ENCODE measurements at places on chromosomes 11 and 22.

- H3K27me3 ChIP-seq = no peaks in the 10 kb centered on the region
- H3K4me3 ChIP-seq = no peak overlapping the region
- no peaks in the 10 kb centered on the region for H3K4me1 ChIP-seq
Observed at GRCh38 chr22:31991102-31991839, 46.9 kb downstream of the YWHAH start.

GRCh38 chr11:12436266-12436665 lies 58.9 kb downstream of the PARVA start:
- H3K36me3 ChIP-seq = no peaks in the 10 kb centered on the region
- no peak overlapping the region for H3K27ac ChIP-seq
- peaks cover under 1% of the 10 kb centered on the region for H3K4me1 ChIP-seq
- no peak overlapping the region for H3K4me3 ChIP-seq

GRCh38 chr22:47195484-47196165 lies 433.2 kb downstream of the TBC1D22A start:
- peak; percentile 86 for DNase-seq
- no peaks in the 10 kb centered on the region for H3K27me3 ChIP-seq
- H3K27ac ChIP-seq = no peak overlapping the region
- no peak overlapping the region for H3K4me3 ChIP-seq

- H3K27me3 ChIP-seq = no peaks in the 10 kb centered on the region
- no peak overlapping the region for H3K27ac ChIP-seq
- H3K36me3 ChIP-seq = no peaks in the 10 kb centered on the region
- H3K4me3 ChIP-seq = no peak overlapping the region
Observed at GRCh38 chr11:79220171-79220570, 220.7 kb downstream of the TENM4 start.

DNA sequence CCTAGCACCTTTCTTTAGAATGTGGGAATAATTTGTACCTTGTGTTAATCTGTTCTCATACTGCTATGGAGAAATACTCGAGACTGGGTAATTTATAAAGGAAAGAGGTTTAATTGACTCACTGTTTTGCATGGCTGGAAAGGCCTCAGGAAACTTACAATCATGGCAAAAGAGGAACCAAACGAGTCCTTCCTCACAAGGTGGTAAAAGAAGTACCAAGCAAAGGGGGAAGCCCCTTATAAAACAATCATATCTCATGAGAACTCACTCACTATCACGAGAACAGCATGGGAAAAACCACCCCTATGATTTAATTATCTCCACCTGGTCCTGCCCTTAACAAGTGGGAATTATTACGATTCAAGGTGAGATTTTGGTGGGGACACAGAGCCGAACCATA lies 127.1 kb upstream of the ANO3 start:
- no peaks in the 10 kb centered on the region for H3K27me3 ChIP-seq
- no peak overlapping the region for H3K4me3 ChIP-seq
- H3K27ac ChIP-seq = no peak overlapping the region

DNA sequence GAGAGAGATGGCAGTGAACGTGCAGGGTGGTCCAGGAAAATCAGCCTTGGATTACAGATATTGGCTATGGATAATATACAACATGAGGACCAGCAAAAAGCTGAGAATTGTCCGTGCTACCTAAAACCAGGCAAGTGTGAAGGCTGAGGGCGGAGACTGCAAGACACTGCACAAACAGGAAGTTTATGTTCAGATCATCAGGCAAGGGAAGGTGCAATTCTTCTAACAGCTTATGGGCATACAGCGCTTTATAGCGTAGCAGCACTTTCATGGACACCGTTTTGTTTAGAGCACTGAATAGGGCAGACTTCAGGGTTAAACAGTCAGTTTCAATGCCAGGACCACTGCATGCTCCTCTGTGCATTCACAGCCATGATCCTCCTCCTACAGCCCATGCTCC lies 93.1 kb upstream of the TMEM45B start:
- no peak overlapping the region for H3K27ac ChIP-seq
- no peaks in the 10 kb centered on the region for H3K4me1 ChIP-seq
- no peaks in the 10 kb centered on the region for H3K27me3 ChIP-seq
- H3K36me3 ChIP-seq = no peaks in the 10 kb centered on the region
- H3K4me3 ChIP-seq = no peak overlapping the region
- DNase-seq = no peak
